H9 (cell line): ENCODE measurements at places on chromosomes 2 and 18.

GRCh38 chr2:169065864-169066517 is 3.4 kb upstream of the DHRS9 start:
- H3K27me3 ChIP-seq, result no peaks in the 10 kb centered on the region
- no peak overlapping the region for H3K4me3 ChIP-seq
- H3K4me1 ChIP-seq, result no peaks in the 10 kb centered on the region
- H3K36me3 ChIP-seq, result no peaks in the 10 kb centered on the region
- no peak for DNase-seq
- H3K27ac ChIP-seq, result no peak overlapping the region

DNA sequence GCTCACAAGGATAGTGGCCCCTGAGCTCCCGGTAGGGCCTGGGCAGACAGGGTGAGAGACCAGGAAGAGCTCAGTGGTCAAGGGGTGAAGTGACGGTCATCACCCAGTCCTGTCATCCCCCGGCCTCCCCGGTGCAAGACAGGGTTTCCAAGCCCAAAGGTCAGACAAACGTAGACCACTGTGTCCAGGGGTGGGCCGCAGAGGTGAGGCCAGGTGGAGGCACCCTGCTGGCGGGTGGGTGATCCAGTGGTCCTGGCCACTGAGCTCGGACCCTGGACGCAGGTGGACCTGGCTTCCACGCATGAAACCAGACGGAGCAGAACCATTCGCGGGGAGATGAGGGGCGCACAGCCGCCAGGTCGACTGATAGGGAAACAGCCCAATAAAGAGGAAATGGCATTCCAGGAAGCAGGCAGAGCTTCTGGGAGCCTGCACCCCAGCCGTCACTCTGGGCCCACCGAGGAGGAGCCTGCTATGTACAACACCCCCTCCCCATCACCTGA is 14.4 kb upstream of the SNED1 start:
- H3K4me3 ChIP-seq, result no peak overlapping the region; the same call in 2 of the 3 replicates
- no peak for DNase-seq
- no peak overlapping the region for H3K27ac ChIP-seq

- peaks cover 3% of the 10 kb centered on the region; the same call in 1 of the 2 replicates for H3K4me1 ChIP-seq
- no peak overlapping the region for H3K4me3 ChIP-seq
- no peaks in the 10 kb centered on the region for H3K36me3 ChIP-seq
- DNase-seq, result no peak
- H3K27ac ChIP-seq, result no peak overlapping the region
Observed at GRCh38 chr2:154368153-154368552, 330.3 kb upstream of the KCNJ3 start.

GRCh38 chr18:79200546-79201268 is 131.5 kb downstream of the ATP9B start:
- DNase-seq, result peak; percentile 85
- H3K36me3 ChIP-seq, result peaks cover 12% of the 10 kb centered on the region
- H3K27ac ChIP-seq, result no peak overlapping the region
- no peak overlapping the region for H3K4me3 ChIP-seq

GRCh38 chr18:29652797-29653196 is 1389.7 kb downstream of the DSC3 start:
- no peaks in the 10 kb centered on the region for H3K4me1 ChIP-seq
- no peak overlapping the region for H3K4me3 ChIP-seq
- no peak for DNase-seq

GRCh38 chr2:100990166-100990565 is 11.9 kb upstream of the RPL31 start:
- no peaks in the 10 kb centered on the region for H3K36me3 ChIP-seq
- H3K27me3 ChIP-seq, result no peaks in the 10 kb centered on the region
- no peak overlapping the region for H3K27ac ChIP-seq
- H3K4me1 ChIP-seq, result no peaks in the 10 kb centered on the region
- no peak for DNase-seq

DNA sequence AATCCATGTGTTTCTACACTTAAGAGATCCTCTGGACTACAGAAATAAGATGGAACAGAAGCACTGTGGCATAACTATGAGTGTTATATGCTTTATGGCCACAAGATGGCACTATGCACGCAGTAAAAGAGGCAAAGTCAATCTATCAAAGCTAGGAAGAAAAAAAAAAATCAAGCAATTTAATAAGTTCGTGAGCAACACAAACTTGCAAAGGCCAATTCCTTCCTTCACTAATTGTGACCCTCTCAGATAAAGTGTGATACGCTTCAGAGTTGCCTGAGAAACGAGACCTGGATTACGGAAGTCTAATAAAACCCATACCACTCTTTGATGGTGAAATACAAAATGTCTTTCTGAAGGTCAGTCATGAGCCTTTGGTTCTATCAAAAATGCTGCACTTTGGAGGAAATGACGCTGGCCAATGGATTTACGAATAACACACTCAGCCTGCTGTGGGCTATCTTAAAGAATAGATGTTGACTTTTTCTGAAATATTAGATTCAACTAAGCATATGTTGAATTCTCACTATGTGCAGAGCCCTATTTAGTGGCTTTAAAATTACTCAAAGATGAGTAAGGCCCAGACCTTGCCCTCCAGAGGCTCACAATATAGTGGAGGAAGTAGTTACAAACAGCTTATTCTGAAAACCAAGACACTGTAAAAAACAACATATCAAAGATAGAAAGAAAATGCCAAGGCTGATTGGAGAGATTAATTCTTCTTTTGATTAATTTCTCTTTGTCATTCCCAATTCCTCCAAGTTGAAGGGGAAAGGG is 35.5 kb upstream of the TTR start:
- H3K27me3 ChIP-seq, result no peaks in the 10 kb centered on the region
- H3K4me3 ChIP-seq, result no peak overlapping the region
- no peaks in the 10 kb centered on the region; the same call in 1 of the 2 replicates for H3K4me1 ChIP-seq
- no peaks in the 10 kb centered on the region for H3K36me3 ChIP-seq
- H3K27ac ChIP-seq, result no peak overlapping the region

GRCh38 chr2:37634914-37635503 is 36.4 kb downstream of the CDC42EP3 start:
- H3K4me1 ChIP-seq, result no peaks in the 10 kb centered on the region
- no peak overlapping the region for H3K27ac ChIP-seq
- no peak overlapping the region; the same call in 2 of the 3 replicates for H3K4me3 ChIP-seq
- H3K36me3 ChIP-seq, result peaks cover 2% of the 10 kb centered on the region; the same call in 1 of the 2 replicates
- no peak for DNase-seq
- no peaks in the 10 kb centered on the region for H3K27me3 ChIP-seq

- no peak overlapping the region for H3K4me3 ChIP-seq
- no peak overlapping the region for H3K27ac ChIP-seq
- H3K27me3 ChIP-seq, result peaks cover 4% of the 10 kb centered on the region; the same call in 1 of the 2 replicates
- H3K4me1 ChIP-seq, result no peaks in the 10 kb centered on the region
- no peaks in the 10 kb centered on the region for H3K36me3 ChIP-seq
Observed at GRCh38 chr2:78845664-78846185, 179.8 kb upstream of the REG3G start.

- no peaks in the 10 kb centered on the region for H3K27me3 ChIP-seq
- peak; percentile 81 for DNase-seq
- no peak overlapping the region for H3K4me3 ChIP-seq
- H3K4me1 ChIP-seq, result no peaks in the 10 kb centered on the region
Observed at GRCh38 chr2:219109471-219109870, 48.8 kb upstream of the IHH start.

- H3K36me3 ChIP-seq, result peaks cover 11% of the 10 kb centered on the region; the same call in 1 of the 2 replicates
- H3K27me3 ChIP-seq, result no peaks in the 10 kb centered on the region
- no peak overlapping the region for H3K4me3 ChIP-seq
Observed at GRCh38 chr2:236769981-236770671, 200.5 kb downstream of the ACKR3 start.

- H3K36me3 ChIP-seq, result no peaks in the 10 kb centered on the region
- no peak overlapping the region for H3K4me3 ChIP-seq
- no peak for DNase-seq
- H3K27me3 ChIP-seq, result no peaks in the 10 kb centered on the region
Observed at GRCh38 chr2:197238043-197238365, 72.6 kb downstream of the ANKRD44 start.

DNA sequence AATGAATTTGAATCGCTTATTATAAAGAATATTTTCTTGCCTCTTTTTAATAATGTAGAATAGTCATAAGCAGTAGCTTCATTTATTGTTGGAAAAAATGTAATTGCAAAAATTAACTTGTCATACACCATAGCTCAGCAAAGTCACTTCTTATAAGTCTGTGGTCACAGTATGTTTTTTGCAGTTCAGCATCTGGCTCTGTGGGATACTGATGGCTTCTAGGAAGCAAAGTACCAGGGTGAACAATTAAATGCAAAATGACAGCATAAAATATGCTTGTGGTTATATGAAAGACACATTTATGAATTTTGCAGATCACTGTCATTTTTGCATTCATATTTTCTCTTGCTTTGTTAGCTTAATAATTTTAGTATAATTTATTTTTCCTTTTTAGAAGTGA is 116.5 kb downstream of the ZNF407 start:
- H3K27me3 ChIP-seq, result no peaks in the 10 kb centered on the region
- DNase-seq, result no peak
- no peaks in the 10 kb centered on the region for H3K36me3 ChIP-seq
- H3K4me3 ChIP-seq, result no peak overlapping the region
- no peak overlapping the region for H3K27ac ChIP-seq

DNA sequence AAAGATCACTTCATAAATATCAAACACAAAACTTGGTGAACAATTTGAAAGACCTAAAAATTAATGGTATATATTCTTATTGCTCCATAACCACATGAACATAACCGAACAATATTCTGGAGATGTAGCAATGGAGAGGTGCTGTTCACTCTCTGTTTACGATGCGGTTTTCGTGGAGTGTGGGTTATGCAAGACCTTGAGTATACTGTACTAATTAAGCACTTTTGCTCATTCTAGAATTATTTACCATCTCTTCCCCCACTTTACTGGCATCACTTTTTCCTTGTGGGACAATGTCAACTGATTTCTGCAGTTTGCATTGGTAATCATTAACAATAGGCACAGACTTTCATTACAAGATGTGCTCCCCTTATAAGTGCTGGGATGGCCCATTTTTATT is 97.6 kb downstream of the RAPH1 start:
- H3K27ac ChIP-seq, result no peak overlapping the region
- no peaks in the 10 kb centered on the region for H3K4me1 ChIP-seq
- no peaks in the 10 kb centered on the region for H3K27me3 ChIP-seq
- H3K4me3 ChIP-seq, result no peak overlapping the region
- no peak for DNase-seq

DNA sequence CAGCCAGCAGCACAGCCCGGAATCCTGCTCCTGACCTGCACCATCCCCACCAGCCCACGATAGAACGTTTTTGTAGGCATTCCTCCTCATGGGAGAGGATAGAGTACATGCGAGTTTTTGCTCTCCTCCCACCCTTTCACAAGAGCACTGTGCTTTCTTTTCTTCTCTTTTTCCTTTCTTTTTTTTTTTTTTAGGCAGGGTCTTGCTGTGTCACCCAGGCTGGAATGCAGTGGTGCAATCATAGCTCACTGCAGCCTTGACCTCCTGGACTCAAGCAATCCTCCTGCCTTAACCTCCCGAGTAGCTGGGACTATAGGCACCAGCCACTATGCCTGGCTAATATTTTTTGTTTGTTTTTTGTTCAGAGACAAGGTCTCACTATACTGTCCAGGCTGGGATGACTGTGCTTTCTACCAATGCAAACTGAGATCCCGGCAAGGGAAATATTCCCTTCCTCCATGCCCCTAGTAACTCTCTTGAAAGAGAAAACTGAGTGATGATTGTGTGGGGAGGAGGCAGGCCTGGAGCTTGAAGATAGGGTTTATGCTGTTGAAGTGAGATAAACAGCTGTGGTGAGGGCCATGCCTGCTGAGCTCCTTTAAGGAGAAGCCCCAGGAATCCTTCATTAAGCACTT is 82.6 kb upstream of the TXNDC2 start:
- H3K27me3 ChIP-seq, result no peaks in the 10 kb centered on the region
- no peak overlapping the region for H3K27ac ChIP-seq
- H3K4me1 ChIP-seq, result peaks cover 6% of the 10 kb centered on the region; the same call in 1 of the 2 replicates

GRCh38 chr18:45828917-45829811 is 3.7 kb downstream of the SIGLEC15 start:
- no peak overlapping the region for H3K4me3 ChIP-seq
- peak; percentile 58 for DNase-seq
- H3K27me3 ChIP-seq, result no peaks in the 10 kb centered on the region
- H3K27ac ChIP-seq, result no peak overlapping the region

- no peaks in the 10 kb centered on the region for H3K4me1 ChIP-seq
- no peaks in the 10 kb centered on the region for H3K27me3 ChIP-seq
- DNase-seq, result no peak
Observed at GRCh38 chr2:160610041-160610440, 116.4 kb upstream of the RBMS1 start.

GRCh38 chr2:10750610-10751009 is 29.2 kb downstream of the ATP6V1C2 start:
- H3K27me3 ChIP-seq, result no peaks in the 10 kb centered on the region
- no peak for DNase-seq
- no peak overlapping the region for H3K4me3 ChIP-seq
- H3K27ac ChIP-seq, result no peak overlapping the region
- no peaks in the 10 kb centered on the region for H3K4me1 ChIP-seq

GRCh38 chr2:152335726-152336118 is 748 bp downstream of the FMNL2 start:
- no peak for DNase-seq
- no peaks in the 10 kb centered on the region for H3K4me1 ChIP-seq
- peak overlapping the region; percentile 92 for H3K4me3 ChIP-seq
- no peaks in the 10 kb centered on the region for H3K36me3 ChIP-seq
- H3K27ac ChIP-seq, result no peak overlapping the region

DNA sequence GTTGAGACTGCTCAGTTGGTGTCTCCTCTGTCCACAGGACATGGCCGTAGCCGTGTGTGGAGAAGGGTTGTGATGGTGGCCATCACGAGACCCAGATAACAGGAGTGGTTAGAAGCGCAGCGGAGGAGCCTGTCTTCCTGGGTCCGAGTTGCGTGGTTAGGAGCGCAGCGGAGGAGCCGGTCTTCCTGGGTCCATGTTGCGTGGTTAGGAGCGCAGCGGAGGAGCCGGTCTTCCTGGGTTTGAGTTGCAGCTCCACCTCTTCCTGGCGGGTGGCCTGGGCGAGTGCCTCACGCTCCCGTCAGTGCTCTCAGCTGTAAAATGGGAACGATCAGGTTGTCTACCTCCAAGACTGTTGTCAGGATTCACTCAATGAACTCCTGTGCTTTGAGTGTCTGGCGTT is 176.2 kb downstream of the GBX2 start:
- H3K36me3 ChIP-seq, result no peaks in the 10 kb centered on the region; the same call in 2 of the 3 replicates
- DNase-seq, result no peak
- no peaks in the 10 kb centered on the region for H3K27me3 ChIP-seq
- H3K27ac ChIP-seq, result no peak overlapping the region

GRCh38 chr2:75403991-75404428 is 156.7 kb downstream of the EVA1A start:
- H3K4me3 ChIP-seq, result no peak overlapping the region
- no peaks in the 10 kb centered on the region for H3K27me3 ChIP-seq
- no peaks in the 10 kb centered on the region for H3K4me1 ChIP-seq
- peak; percentile 38 for DNase-seq

- peak overlapping the region; percentile 36; the same call in 1 of the 3 replicates for H3K4me3 ChIP-seq
- DNase-seq, result peak; percentile 64
- no peaks in the 10 kb centered on the region for H3K27me3 ChIP-seq
- peak overlapping the region; percentile 75 for H3K27ac ChIP-seq
Observed at GRCh38 chr18:39591649-39592048, 2026.1 kb upstream of the CELF4 start.

- H3K27ac ChIP-seq, result no peak overlapping the region
- H3K27me3 ChIP-seq, result no peaks in the 10 kb centered on the region
- H3K4me1 ChIP-seq, result no peaks in the 10 kb centered on the region
- H3K36me3 ChIP-seq, result peaks cover 6% of the 10 kb centered on the region
- DNase-seq, result no peak
Observed at GRCh38 chr2:36307441-36307840, 48.1 kb upstream of the CRIM1 start.

GRCh38 chr2:68384485-68385107 is 19.5 kb downstream of the PLEK start:
- no peak for DNase-seq
- H3K4me1 ChIP-seq, result no peaks in the 10 kb centered on the region
- no peaks in the 10 kb centered on the region for H3K27me3 ChIP-seq
- H3K4me3 ChIP-seq, result no peak overlapping the region
- H3K27ac ChIP-seq, result no peak overlapping the region

- no peak for DNase-seq
- H3K4me3 ChIP-seq, result no peak overlapping the region
- H3K27me3 ChIP-seq, result no peaks in the 10 kb centered on the region
- no peak overlapping the region for H3K27ac ChIP-seq
- H3K36me3 ChIP-seq, result no peaks in the 10 kb centered on the region
Observed at GRCh38 chr18:63784787-63785452, 9.7 kb downstream of the SERPINB7 start.
